ENCODE measurements at places on chromosomes 1 and 21. TPM values are rescaled to one million over a fixed set of nuclear protein-coding genes. Genes with fewer than 3 reads are reported as not detected.

Gene CFAP141
- total RNA-seq: not detected

Gene FASLG
- total RNA-seq: 0.28 TPM

Gene TRIM33
- total RNA-seq: 40.1 TPM

Gene LCE3E
- not detected for total RNA-seq

Gene TTC13
- total RNA-seq: 8.9 TPM

Gene CLCA1
- not detected for total RNA-seq

Gene TOMM40L
- total RNA-seq: 11.4 TPM

Gene CGN
- 0.36 TPM for total RNA-seq

Gene TTLL10
- total RNA-seq: not detected

Gene PIGC
- total RNA-seq: 19.4 TPM

Gene GNAT2
- 0.36 TPM for total RNA-seq

Data from IMR-90 (cell line).